WTC11 (cell line): ENCODE measurements at places on chromosomes 16 and 17.

GRCh38 chr17:1087381-1088241, 90.7 kb downstream of the TIMM22 start:
- peak; percentile 76 for DNase-seq

DNA sequence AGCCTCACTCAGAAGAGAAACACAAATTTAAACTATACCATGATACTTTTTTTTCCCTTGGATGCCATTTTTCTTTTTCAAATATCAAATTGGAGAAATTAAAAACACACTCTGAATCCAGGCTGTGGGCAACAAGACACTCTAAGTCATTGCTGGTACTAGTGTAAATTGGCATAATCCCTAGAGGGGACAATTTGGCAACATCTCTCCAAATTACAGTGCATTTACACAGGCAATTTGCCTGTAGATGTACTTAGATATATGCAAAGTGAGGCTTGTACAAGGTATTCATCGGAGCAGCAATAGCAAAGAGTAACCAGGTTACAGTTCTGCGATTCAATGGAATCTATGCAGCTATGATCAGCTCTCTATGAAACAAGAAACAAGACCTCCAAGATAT, 6.7 kb upstream of the GUCY2D start:
- DNase-seq: no peak

- no peak for DNase-seq
These were observed 8.0 kb upstream of the MYH13 start for GRCh38 chr17:10380631-10381408.

DNA sequence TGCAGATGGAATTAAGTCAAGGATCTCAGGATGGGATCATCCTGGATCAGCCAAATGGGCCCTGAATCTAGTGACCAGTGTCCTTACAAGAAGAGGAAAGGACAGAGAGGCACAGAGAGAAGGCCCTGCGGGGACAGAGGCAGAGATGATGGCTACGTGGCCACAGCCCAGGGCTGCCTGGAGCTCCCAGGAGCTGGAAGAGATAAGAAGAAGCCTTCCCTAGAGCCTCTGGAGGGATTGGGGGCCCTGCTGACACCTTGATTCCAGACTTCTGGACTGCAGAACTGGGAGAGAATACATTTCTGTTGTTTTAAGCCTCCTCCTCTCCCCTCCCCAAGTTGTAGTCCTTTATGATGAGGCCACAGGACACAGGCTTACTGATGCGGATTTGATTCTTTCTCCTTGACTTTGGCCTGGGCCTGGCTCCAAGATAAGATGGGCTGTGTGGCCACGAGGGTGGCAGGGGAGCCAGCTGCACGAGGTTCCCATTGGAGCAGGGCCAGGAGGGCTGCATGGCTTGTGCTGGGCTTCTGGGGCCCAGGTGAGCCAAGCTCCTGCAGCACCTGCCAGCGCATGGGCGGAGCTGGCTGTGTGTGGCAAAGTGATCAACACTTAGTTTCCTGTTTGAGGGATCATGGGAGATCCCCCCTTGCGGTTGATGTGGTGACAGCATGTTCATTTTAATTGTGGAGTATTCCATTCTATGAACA, 146.1 kb downstream of the IRF8 start:
- DNase-seq: no peak

DNA sequence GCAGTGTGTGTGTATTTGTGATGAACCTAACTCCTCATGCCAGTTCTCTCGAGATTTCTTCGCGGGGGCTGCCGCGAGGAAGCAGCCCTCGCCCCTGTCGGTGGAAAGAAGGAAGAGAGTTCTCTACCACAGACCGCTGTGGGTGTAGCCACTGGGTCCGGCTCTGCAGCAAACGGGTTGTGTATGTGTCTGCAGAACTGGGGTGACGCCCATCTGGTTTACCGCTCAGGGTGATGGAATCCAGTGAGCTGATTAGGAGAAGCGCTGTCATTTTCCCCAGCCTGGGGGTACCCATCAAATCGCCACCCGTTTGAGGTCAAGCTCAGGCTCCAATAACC, 7.7 kb downstream of the CORO6 start:
- DNase-seq: no peak

DNA sequence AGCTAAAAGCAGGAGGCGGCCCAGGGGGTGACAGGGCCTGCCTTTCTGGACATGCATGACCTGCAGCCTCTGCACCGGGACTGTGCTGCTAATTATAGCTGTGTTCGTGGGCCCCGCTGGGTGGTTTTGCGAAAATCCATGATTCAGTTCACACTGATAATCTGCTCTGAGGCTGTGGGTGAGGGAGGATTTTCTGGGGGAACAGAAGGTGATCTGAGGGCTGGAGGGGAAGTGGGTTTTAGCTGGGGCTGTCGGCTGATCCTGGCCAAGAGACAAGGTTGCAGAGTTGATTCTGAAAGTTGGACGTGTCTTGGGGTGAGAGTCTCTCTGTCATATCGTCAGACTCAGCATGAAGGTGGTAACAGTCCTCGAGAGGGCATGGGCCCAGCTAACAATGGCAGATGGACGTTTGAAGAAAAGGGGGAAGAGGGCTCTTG, 187.5 kb upstream of the ZNF469 start:
- no peak for DNase-seq

DNA sequence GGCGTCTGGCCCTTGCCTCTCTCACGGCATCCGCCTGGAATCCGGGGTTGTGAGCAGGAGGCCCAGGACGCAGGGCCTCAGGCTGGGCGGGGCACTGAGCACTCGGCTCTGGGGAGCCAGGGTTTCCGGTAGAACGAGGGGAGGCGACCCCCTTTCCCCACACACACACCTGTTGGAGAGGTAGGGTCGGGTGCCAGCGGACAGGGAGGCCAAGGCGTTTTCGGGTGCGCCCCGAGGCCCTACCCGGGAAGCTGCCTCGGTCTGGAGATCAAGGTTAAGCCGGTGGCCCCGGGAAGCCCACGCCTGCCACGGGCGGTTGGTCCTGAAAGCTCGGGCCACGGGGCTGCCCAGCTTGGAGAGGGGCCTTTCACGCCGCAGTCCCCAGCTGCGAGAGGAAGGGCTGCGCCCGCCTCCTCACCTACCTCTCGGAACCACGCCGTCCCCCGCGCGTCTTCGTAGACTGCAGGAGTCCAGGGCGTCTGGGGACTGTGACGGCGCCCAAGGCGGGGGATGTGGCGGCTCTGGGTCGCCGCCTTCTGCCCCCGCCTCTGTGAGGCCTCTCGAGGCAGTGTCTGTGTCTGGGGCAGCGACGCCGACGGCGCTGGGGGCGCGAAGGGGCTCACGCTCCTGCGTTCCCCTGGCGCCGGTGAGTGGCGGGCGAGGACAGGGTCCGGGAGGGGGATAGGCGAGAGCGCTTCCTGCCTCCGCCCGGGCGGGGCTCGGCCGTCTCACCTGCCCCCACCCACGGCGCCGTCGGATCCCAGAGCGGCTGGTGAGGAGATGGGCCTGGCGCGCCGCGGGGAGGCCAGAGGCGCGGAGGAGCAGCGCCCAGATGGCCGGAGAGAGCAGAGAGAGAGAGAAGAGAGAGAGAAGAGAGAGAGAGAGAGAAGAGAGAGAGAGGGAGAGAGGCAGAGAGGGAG, 20.3 kb upstream of the HOXB9 start:
- DNase-seq: peak; percentile 50

DNA sequence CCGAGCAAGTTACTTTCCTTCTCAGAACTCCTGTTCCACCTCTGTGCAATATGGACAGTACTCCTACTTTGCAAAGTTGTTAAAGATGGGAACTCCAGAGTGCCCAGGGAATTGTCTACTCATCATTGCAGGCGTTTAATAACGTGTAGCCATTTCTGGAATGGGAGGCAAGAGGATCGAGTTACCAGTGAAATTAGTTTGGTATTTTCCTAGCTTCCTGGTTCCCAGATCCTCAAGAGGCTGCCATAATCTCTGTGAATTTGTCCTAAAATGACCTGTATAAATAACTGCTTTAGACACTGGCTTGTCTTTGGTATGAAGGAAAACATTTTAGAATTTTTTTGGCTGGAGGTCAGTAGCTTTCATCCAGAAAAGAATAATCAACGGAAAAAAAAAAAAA, 27.7 kb downstream of the WWOX start:
- DNase-seq: no peak

GRCh38 chr17:77726549-77727006, 231.9 kb upstream of the TNRC6C start:
- DNase-seq: peak; percentile 7

DNA sequence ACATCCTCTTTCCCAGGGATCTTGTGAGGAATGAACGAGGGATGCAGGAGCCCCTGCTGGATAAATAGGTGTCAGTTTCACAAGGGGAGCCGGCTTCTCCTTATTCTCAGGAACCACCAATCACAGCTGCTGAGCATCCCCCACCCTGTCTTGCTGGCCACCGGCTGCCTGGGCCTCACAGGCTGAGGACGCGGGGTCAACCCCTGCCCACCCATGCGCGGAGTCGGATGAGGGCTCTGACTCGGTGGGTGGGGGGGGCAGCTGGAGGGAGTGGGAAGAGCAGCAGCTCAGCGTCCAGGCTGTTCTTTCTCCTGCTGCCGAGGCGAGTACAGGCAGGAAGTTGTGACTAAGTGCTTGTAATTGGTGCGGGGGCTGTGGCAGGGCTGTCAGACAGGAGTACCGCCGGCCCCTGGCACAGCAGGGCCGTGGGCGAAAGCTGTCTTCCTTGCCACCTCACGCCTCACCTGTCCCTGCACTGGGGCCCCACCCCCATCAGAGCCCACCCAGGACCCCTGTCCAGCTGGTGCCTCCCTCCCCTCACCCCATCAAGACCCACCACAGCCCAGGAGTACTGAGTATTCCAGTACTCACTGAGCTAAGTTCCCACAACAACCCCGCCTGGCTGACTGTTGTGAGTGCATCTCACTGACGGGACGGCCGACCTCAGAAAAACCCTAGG, 11.0 kb upstream of the DPEP1 start:
- peak; percentile 51 for DNase-seq

DNA sequence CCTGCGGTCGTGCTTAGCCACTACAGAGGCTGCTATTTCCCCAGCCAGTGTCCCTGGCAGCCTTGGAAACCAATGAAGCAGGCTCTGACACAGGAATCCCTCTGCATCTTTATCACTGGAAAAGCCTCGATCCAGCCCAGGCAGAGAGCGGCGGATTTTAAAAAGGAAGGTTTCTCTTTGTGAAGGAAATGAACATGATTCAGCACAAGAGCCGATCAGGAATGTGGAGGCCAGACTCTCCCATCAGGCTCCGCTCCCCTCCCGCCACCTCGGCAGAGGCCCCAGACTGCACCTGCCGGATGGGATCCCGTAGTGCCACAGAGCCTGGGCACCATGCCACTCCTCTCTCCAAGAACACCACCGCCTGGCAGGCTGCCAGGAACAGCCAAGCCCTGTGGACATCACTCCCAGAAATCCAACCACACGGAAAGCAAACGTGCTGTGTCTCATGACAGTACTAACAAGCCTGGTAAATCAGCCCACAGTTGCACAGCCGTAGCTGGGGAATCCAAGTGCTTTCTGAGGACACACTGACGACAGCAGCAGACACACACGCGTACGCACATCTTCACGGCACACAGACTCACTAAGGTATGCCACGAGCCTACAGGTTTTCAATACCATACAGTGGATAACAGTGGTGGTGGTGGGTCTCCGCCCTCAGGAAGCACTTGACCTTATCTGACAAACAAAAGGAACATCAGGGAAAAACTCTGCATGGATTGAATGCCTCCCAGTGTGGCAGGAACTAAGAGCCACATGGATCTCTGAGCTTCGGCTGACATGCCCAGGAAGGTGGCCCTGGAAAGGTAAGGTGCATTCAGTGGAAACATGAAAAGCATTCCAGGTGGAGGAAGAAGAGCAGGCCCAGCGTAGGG, 5.4 kb downstream of the LRRC75A start:
- peak; percentile 50 for DNase-seq

DNA sequence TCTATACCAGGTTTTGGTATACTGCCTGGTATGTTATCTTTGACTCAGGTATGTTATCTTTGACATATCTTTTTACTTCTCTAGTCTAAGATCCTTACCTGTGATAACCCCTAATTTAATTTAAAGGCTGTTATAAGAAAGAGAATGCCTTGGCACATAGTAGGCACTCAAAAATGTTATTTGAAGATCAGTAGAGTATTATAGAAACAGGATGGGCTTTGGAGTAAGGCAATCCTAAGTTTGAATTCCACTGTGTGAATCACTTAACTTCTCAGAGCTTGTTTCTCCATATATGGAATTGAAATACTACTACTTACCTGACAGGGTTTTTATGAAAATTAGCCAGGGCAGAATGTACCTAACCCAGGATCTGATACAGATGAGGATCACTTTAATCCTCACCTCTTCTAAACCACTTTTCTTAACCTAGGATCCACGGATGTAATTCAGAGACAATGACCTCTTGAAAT, 1.2 kb downstream of the BRIP1 start:
- no peak for DNase-seq

- no peak for DNase-seq
These were observed 34.9 kb downstream of the CHD9 start for GRCh38 chr16:53089434-53090285.

- no peak for DNase-seq
These were observed 1.2 kb upstream of the IGSF6 start for GRCh38 chr16:21653571-21653970.
